ENCODE measurements at places on chromosomes 2 and 18.

DNA sequence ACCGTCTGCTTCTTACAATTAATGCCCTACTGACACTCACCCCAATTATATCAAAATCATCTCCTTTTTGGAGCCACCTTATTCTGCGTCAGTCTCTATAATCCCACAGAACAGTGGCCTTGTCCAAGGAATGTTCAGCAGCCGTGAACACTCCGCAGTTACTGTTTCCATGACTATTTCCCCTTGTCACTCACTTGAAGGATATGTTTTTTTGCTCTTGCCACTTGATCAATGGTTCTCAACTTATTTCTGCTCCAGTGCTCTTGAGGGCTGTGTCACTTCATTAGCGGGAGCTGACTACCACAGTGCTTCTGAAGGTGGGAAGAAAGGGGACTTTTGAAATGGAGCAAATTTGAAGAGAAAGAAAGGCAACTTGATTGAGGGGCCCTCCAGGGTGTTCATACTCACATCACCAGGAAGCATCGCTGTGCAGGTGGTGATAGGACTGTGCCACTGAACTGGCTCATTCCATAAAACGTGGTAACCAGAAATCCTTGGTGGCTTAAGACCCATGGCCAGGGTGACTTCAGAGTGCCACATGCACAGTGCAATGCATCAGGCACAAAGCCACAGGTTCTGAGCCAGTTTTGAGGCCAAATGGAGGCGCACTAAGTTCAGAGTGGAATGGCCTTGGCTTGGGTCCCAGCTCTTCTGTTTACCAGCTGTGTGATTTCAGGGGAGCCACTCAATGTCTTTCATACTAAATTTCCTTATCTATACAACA, 320.6 kb upstream of the RAB12 start:
- no peak for DNase-seq
- H3K27ac ChIP-seq: no peak overlapping the region
- no peaks in the 10 kb centered on the region for H3K27me3 ChIP-seq

- DNase-seq: no peak
- H3K36me3 ChIP-seq: no peaks in the 10 kb centered on the region
- no peaks in the 10 kb centered on the region for H3K4me1 ChIP-seq
Measured at GRCh38 chr2:126715576-126716406, 59.8 kb downstream of the GYPC start.

- no peak for DNase-seq
- H3K27ac ChIP-seq: no peak overlapping the region
- H3K36me3 ChIP-seq: no peaks in the 10 kb centered on the region
- H3K4me3 ChIP-seq: no peak overlapping the region
- no peaks in the 10 kb centered on the region for H3K4me1 ChIP-seq
Measured at GRCh38 chr2:86263956-86264355, 64.7 kb downstream of the MRPL35 start.

DNA sequence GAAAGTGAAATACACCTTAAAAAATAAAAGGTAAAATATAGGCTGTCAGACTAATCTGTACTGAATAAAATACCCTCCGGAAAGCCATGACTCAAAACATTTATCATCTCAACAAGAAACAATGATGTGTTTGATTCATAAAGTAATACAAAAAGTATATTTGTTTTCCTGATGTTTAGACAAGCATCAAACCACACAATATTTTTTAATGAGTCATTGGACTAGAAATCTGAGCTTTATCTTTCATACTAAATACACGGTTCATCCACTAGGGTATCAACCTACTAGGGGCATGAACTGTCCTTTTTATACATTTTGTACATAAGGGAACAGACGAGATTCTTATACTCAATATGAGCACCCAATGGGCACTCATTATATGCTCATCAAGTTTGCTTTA, 31.3 kb downstream of the CD226 start:
- peaks cover 68% of the 10 kb centered on the region for H3K36me3 ChIP-seq
- no peak overlapping the region for H3K4me3 ChIP-seq
- H3K4me1 ChIP-seq: peaks cover 61% of the 10 kb centered on the region
- no peaks in the 10 kb centered on the region for H3K27me3 ChIP-seq

- H3K27me3 ChIP-seq: peaks cover 13% of the 10 kb centered on the region
- H3K27ac ChIP-seq: no peak overlapping the region
- no peaks in the 10 kb centered on the region for H3K4me1 ChIP-seq
- no peak overlapping the region for H3K4me3 ChIP-seq
- no peaks in the 10 kb centered on the region for H3K36me3 ChIP-seq
Measured at GRCh38 chr2:170255971-170256370, 78.0 kb downstream of the MYO3B start.

GRCh38 chr2:32591669-32592463, 36.0 kb upstream of the TTC27 start:
- H3K27ac ChIP-seq: peak overlapping the region; percentile 93
- peak; percentile 5 for DNase-seq
- peak overlapping the region; percentile 70 for H3K4me3 ChIP-seq
- peaks cover 37% of the 10 kb centered on the region for H3K36me3 ChIP-seq
- H3K27me3 ChIP-seq: no peaks in the 10 kb centered on the region
- H3K4me1 ChIP-seq: peaks cover 37% of the 10 kb centered on the region

DNA sequence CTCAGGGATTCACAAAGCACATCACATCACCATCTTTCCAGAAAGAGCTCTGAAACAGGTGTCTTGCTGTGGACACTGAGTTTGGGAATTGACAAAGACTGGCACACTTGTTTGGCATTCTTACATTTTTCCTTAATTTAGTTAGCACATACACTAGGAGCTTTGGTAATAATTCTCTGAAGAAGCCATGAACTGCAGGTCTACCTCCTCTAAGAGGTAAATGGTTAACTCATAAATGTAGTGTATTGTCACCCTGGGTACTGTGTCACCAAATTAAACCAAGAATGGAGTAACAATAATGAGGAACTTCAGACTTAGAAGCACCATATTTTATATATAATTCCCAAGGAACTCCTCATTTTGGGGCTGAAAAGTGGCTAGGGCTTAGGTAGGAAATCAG, 22.6 kb downstream of the EIF4E2 start:
- H3K36me3 ChIP-seq: peaks cover 40% of the 10 kb centered on the region
- H3K27ac ChIP-seq: no peak overlapping the region
- no peak overlapping the region for H3K4me3 ChIP-seq
- H3K27me3 ChIP-seq: no peaks in the 10 kb centered on the region
- H3K4me1 ChIP-seq: no peaks in the 10 kb centered on the region
- DNase-seq: no peak

DNA sequence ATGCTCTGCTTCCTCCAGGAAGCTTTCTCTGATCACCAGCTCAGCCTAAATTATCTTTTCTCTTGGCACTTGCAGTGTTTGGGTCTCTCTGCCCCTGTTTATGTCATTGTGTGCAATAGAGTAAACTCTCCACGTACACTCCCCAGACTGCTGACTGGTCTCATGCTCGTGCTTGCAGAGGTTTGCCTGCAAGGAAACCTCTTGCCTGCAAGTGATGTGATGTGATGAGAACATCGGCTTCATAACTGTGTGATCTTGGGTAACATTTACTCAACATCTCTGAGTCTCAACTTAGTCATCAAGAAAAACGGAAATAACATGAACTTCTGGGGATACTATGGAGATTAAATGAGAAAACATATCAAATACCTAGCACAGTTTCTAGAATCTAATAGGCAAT, 92.3 kb downstream of the BIN1 start:
- H3K27me3 ChIP-seq: peaks cover 23% of the 10 kb centered on the region
- H3K4me3 ChIP-seq: no peak overlapping the region
- H3K27ac ChIP-seq: no peak overlapping the region

DNA sequence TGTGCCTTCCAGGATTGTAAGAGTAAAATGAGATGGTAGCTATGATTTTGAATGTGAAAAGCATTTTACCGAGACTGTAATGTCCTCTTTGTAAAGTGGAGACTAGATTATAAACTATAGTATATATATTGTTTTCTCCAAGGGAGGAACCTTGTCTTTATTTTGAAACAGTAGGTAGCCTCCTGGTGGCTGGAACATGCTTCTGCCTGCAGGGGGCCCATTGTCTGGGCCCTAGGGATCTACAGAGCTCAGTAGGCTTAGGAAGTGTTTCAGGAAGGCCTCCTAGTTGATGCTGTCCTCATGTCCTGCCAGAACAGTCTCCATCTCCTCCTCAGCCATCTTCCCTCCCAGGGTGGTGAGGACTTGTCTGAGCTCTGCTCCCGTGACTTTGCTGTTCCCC, 3.0 kb downstream of the PIKFYVE start:
- H3K4me1 ChIP-seq: peaks cover 53% of the 10 kb centered on the region
- no peak overlapping the region for H3K27ac ChIP-seq
- H3K36me3 ChIP-seq: peaks cover 18% of the 10 kb centered on the region
- no peak overlapping the region for H3K4me3 ChIP-seq

DNA sequence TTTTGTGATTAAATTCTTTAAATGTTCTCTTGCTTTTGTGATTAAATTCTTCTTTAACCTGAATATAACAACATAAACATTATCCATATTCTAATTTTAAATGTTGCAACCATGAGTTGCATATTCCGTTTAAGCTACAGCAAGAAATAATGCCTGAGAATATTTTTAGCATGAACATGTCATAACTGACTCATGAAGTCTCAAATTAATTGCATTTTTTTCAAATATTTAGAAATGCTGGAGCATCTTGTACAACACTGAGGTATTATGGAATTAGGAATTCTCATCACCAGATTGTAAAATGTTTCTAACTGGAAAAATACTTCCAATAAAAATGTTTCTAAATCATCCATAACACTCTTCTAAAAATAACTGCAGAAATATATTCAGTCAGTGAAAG, 14.7 kb downstream of the ROCK2 start:
- no peaks in the 10 kb centered on the region for H3K36me3 ChIP-seq
- H3K4me3 ChIP-seq: no peak overlapping the region
- no peaks in the 10 kb centered on the region for H3K27me3 ChIP-seq
- no peaks in the 10 kb centered on the region for H3K4me1 ChIP-seq

DNA sequence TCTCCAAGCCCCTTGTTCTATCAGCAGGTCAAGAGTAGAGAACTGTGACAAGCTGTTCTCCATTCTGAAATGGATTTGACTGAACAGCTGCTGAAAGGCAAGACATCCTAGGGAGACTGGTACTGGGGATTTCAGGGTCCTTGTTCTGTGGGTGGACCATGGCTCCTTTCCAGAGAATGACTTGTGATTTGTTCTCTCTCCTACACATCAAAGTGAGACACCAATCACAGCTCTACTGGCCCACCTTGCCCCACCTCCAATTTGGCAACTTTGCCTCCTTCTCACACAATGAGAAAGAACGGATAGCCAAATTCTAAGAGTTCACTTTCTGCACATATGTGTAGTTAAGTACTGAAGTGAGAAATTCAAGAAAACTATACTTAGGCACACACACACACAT, 67.4 kb downstream of the BCL11A start:
- no peak overlapping the region for H3K27ac ChIP-seq
- H3K4me1 ChIP-seq: no peaks in the 10 kb centered on the region
- no peak for DNase-seq
- H3K4me3 ChIP-seq: no peak overlapping the region

DNA sequence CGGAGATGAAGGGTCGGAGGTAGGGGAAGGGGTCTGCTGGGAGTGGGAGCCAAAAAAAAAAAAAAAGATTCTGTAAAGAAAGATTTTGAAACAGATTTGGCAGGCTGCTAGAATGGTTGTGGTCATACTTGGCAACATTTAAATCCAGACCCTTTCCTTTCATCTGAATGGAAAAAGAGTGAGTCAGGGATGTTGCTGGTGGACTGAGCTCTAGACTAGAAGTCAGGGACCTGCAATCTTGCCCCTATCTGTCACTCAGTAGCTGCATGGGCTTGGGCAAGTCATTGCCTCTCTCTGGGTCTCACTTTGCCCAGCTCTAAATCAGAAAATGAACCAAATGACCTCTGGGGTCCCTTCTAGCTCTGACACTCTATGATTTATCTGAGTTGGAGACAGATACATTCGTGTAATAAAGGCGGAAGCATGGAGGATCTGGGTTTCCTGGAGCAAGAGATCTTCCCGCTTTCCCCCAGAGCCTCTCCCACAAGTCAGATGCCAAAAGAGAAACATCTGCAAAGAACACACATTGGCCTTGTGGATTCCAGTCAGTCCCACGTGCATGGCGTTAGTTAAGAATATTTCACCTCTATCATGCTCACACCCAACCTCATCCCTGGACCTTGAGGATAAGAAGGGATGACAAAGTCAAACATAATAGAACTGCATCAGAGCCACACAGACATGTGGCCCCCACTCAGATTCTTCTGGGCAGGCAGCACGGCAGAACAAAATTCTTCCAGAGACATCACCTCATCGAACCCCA, 58.5 kb downstream of the ADD2 start:
- H3K27ac ChIP-seq: no peak overlapping the region
- H3K27me3 ChIP-seq: no peaks in the 10 kb centered on the region
- DNase-seq: no peak
- H3K4me3 ChIP-seq: no peak overlapping the region
- H3K4me1 ChIP-seq: no peaks in the 10 kb centered on the region

DNA sequence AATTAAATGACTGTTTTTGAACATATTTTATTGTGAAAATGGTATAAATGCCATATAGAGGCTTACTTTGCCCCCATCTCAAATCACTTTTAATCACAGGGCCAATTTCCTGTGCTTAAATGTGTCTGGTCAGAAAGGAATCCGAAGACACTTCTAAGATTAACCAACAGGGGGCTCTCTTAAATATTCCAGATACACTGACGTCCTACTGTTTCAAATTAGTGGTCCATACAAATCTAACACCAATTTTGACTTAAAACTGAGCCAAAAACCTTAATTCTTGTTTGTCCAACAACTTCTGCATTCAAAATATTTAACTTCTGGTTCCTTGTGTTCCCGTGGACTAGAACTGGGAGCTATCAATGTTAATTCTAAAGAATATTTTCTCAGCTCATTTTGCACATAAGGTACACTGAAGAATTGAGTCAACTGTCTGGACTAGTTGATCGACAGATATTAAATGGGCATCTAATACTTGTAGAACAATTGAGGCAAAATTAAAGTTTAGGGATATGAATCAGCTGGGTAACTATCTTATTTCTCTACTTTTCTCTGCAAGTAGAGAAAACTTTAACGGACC, 557.5 kb downstream of the ARHGAP15 start:
- no peak overlapping the region for H3K27ac ChIP-seq
- no peak overlapping the region for H3K4me3 ChIP-seq
- no peaks in the 10 kb centered on the region for H3K4me1 ChIP-seq
- H3K36me3 ChIP-seq: peaks cover 6% of the 10 kb centered on the region

GRCh38 chr2:168316073-168316440, 68.7 kb upstream of the STK39 start:
- H3K27me3 ChIP-seq: no peaks in the 10 kb centered on the region
- no peak for DNase-seq
- H3K36me3 ChIP-seq: no peaks in the 10 kb centered on the region
- H3K4me1 ChIP-seq: no peaks in the 10 kb centered on the region

GRCh38 chr2:165560377-165560988, 91.0 kb downstream of the CSRNP3 start:
- no peaks in the 10 kb centered on the region for H3K36me3 ChIP-seq
- DNase-seq: no peak
- H3K27me3 ChIP-seq: no peaks in the 10 kb centered on the region
- no peak overlapping the region for H3K4me3 ChIP-seq
- no peaks in the 10 kb centered on the region for H3K4me1 ChIP-seq
- H3K27ac ChIP-seq: no peak overlapping the region

GRCh38 chr2:110732422-110733413, at the start of gene ACOXL:
Gene ACOXL (plus strand): TSS chr2:110732573. CDS start chr2:110768390, 35,817 bp downstream.
- no peak for DNase-seq
- peak within 1 kb of the TSS; percentile 70 for H3K4me3 ChIP-seq
- H3K36me3 ChIP-seq: peaks cover 6% of the 10 kb centered on the region

All from activated T-helper 1 cell treated with anti-CD3 and anti-CD28 coated beads, Interleukin-12 subunit alpha, Interleukin-12 subunit beta, Interleukin-2, Interleukin-4 antibody, amounts not matched to agents 30 ng/mL and 10 ng/mL and 1 ng/mL, durations not matched to agents 14 hours and 24 hours and 36 hours (primary cell).